HT-29 (cell line): ENCODE measurements at places on chromosomes 4 and X.

GRCh38 chr4:14095831-14096230 lies 468.3 kb upstream of the BOD1L1 start:
- no peak for DNase-seq

- no peak for DNase-seq
These were observed 16.5 kb downstream of the ENPP6 start for GRCh38 chr4:184201179-184201578.

DNA sequence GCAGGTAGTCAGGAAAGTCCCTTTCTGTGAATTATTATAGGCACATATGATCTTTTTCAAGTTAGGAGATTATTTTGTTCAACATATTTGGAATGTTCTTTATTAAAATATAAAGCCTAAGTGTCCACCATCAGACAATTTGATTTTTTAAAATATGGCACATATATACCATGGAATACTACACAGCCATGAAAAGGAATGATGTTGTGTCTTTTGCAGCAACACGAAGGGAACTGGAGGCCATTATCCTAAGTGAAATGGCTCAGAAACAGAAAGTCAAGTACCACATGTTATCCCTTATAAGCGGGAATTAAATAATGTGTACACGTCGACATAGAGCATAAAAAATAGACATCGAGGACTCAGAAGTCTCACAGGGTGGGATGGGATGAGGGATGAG lies 73.0 kb downstream of the DHRSX start:
- no peak for DNase-seq

- DNase-seq, result peak; percentile 87
These were observed 6.0 kb upstream of the VGLL1 start for GRCh38 chrX:136525738-136526606.

DNA sequence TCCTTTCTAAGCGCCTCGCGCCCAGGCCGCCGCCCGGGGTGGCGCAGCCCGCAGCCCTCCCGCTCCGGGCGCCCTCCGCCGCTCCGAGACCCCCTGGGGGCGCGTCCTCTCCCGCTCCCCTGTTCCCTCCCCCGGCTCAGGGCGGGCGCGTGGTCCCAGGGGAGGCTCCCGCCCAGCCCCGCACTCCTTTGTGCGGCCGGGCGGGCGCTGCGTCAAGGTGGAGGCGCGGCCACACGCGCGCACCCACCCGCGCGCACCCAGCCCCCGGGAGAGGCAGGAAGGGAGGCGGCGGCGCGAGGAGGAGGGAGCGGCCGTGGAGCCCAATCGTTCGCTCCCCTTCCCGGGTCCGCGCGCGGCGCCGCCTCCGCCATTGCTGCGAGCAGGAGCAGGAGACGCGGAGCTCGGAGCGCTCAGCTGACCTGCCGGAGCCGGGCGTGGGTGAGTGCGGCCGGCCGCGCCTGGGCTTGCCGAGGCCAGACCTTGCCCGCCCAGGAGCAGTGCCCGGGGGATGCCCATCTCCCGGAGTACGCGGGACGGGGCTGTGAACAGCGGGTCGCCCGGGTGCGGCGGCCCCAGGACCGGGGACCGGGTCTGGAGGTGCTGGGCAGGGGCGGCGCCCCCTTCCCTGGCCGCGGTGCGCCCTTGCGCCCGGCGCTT lies at the start of gene NSG1:
TSS of gene NSG1 (plus strand) at position 367 of the 657 bp plus-strand sequence. CDS start 528 bp downstream, outside the sequence.
- DNase-seq, result no peak

- DNase-seq, result peak; percentile 15
These were observed 36.7 kb upstream of the GUCY1A1 start for GRCh38 chr4:155629956-155630355.

DNA sequence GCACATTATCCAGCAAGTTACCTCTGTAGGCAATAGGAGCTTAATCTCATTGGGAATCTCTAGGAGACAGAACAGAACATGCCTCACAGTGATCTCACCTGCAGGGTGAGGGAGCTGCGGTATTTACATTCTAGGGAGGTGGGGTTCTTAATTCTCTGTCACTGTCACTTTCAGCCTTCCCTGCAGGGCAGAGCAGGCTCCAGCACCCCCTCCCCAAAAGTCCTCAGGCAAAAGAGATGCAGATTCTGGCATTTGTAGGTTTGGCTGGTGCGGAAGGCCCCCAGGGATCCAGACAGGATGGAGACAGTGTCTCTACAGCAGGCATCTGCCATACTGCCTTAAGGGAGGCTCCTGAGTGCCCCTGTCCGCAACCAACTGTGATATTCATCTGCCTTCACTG lies 166.4 kb upstream of the ATP6AP2 start:
- no peak for DNase-seq

GRCh38 chrX:30593440-30594200 lies 16.1 kb upstream of the TASL start:
- peak; percentile 3 for DNase-seq

DNA sequence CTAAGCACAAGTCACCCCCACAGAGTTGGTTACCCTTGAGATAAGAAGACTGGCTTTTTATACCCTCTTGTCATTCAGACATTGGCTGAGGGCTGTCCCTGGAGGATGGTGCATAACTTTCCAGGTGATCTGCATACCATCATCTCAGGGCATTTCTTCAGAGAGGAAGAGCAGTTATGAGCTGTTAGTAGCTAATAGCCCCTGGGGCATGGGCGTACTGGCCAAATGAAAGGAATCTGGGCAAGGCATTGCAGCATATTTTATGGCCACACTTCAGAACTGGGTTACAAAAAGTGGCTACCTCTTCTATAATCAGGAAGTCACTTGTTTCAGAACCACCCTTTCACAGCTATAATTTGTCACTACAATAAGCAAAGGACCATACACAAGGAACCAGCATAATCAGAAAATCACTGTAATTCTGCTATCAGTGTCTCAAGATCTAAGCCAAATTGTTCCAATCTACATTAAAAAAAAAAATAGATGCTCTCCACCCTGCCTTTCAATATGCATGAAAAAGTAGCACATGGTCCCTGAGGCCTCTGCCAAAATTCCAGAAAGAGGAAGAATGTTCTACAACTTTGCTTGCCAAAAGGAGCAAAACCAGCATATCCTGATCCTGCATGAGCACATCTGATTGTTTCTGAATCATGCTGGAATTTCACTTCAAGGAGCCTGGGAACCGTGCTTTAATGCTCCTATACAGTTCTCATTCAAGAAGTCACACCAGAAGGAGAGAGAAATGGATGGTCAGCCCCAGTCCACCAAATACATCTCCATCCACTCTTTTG lies 92.0 kb downstream of the TMEM144 start:
- DNase-seq, result no peak

DNA sequence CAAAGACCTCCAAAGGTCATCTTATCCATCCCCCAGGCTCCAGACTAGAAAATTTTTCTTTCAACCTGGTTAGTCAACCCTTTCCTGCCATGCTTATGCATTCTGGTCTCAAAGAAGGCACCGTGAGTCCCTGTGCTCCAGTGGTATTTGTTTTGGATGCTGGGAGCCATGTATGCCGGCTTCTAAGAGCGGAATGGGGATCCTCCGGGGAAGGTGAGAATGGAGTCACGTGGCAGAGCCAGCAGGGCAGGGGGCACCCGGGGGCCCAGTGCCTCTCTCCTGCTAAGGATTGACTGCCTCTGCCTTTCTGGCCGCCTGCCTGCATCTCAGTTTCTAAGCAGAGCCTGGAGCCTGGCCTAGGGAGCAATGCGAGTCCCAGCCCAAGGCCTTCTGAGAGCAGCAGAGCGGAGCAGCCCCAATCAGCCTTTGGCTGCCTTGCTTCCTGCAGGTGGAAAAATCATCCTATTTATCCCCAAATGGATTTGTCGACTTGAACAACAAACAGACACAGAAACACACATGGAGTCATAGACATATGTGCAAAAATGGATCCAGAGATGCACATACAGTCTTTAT lies 141.0 kb downstream of the PJA1 start:
- no peak for DNase-seq

DNA sequence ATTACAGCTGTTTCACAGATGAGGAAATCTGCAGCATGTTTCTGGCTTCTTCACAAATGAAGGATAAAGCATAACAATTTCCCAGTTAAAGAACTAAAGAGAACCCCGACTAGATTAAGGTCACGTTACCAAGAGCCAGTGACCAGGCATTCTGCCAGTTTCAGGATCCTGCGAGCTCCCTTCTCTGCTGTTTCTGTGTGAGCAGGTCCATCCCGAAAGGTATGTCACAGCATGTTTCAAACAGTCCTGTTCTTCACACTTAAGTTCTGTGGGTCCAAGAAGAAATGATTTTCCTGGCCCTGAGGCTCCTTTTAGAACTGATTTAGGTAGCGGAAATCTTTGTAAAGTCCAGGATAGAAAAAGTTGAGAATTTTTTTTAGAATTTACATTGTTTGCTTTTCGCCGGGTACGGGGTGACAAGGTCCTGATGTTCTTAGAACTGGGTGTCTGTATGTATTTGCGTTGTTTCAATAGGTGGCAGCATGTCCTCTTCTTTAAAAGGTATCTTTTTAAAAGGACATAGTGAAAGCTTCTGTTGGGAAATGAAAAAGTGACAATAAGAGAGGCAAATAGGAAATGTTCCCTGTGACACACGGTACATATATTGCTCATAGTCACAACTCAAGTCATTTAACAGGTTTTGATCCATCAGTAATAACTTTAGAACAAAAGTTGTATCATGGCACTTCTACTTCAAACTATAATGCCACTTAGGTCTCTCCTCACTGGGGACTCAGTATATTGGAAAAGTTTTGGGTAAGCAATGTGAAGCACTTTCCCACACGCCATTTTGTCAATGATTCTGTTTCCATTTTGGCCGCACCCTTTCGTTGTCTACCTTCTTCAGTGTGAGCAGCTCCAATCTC lies 18.4 kb downstream of the IL21 start:
- peak; percentile 65 for DNase-seq

GRCh38 chr4:148112231-148112982 lies 329.8 kb downstream of the NR3C2 start:
- DNase-seq, result no peak

GRCh38 chr4:170940043-170940724 lies 850.4 kb upstream of the AADAT start:
- DNase-seq, result no peak

GRCh38 chr4:158817562-158818296 lies 48.9 kb downstream of the FNIP2 start:
- no peak for DNase-seq

DNA sequence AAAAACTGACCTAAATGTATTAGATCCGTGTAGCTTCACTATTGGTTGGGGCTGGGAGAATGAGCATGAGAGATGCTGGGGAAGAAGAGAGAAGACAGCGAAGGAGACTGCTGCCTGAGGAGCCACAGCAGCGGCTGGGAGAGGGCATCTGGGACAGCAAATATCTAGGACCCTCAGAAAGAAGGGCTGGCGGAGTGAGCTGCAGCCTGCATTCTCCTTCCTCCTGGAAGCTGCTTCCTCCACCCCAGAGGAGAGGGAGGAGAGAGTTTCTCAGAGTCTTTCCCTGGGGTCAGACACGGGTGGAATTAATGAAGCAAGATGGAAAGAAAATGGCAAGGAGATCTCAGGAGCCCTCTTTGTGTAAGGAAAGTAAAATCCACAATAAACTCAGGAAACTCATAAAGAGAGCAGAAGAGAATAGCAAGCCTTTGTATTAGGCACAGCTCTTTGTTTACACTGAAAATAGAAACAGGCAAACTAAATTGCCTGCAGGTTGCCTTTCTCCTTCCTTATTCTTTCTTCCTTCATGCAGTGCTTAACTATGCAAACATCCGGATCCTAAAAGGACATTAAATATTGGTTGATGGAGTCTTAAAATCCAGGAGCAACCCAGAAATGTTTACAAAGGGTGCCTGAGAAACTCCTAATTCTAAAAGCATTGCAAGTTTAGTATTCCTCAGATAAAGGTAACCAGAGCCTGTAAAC lies 130.3 kb upstream of the GALNT7 start:
- peak; percentile 29 for DNase-seq

- DNase-seq, result no peak
These were observed 81.0 kb upstream of the STIM2 start for GRCh38 chr4:26779674-26780073.

DNA sequence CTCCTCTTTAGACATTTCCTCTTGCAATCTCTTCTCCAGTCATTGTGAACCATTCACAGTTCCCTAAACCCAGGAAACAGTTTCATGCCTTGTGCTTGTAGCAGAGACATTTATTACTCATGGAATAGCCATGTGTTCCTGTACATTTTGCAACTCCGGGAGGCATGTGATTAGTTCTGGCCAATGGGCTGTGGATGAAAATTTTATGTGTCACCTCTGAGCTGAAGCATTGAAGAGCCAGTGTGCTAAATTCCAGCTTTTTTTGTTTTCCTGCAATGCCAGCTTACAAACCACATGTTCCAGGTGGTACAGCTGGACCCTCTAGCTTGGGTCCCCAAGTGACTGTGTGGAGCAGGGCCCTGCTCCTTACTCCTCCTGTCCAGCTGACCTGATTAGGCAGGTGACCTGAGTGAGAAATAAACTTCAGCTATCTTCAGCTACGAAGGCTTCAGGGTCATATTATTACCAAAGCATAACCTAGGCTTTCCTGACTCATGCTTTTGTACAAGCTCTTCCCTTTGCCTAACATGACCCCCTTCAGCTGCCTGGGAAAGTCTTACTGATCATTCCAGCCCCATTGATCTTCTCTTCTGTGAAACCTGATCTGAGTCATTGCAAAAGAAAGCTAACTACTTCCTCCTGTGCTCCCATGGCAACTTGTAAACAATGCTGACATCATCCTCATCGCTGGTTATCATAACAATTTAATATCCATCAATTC lies 200.4 kb downstream of the PTTG2 start:
- DNase-seq, result peak; percentile 96

DNA sequence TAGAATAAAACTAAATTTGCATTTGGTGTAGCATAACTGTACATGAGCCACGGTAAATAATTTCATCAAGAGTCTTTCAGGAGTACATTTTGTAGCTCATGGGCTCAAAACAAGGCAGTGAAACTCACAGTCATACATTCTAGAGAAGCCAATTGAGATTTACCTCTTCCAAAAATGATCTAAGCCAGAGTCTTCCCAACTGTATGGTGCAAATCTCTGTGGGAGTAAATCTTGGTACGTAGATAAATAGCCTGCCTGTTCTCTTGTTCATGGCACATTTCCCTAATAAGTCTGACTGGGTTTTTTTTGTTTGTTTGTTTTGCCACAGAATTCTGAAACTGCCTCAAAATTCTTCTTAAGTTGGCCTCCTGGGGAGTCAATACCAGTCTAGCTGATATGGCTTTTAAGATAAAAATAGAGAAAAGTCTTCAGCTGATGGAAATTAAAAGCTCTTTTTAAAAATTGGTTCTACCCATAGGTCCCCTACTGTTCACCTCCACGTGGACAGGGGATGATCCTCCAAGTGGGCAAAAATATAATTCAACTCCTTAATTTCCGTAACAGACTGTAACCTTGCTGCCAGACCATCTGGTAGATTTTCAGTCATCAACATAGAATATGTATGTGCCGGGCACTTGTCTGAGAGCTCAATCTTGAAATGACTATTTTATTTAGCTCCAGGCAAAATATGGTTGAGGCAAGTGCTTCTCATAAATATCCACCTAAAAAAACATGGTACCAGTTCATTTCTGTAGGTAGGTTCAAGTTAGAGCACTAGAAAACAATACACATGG lies 365.4 kb downstream of the PDHA2 start:
- no peak for DNase-seq

- no peak for DNase-seq
These were observed 893 bp upstream of the SOD3 start for GRCh38 chr4:24794480-24794879.

DNA sequence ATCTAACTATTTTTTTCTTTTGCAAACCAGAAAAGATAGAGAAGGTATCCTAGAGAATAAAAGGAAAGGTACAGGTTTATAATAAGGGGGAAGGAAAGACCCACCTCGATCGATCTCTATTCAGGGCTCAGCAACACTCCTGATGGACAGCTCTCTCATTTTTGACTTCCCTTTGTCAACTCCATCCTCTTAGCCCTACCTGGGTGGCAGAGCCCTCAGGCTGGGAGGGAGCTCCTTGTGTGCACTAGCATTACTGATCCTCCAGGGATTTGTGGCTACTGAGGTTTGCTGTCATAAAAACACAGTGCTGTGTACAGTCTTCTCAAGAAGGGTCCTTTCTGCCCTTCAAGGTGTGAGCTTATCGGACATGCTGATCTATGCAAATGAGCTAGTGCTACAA lies 111.0 kb downstream of the MID1 start:
- DNase-seq, result no peak
